ENCODE measurements at places on chromosomes 6 and 20. TPM values are rescaled to one million over a fixed set of nuclear protein-coding genes. Genes with fewer than 3 reads are reported as not detected.

The THEMIS gene
- 25.3 TPM for total RNA-seq

- DNase-seq: no peak
Measured at GRCh38 chr6:158262755-158263154, 49.5 kb upstream of the TULP4 start.

- DNase-seq: no peak
Measured at GRCh38 chr6:116793224-116793623, 27.7 kb upstream of the FAM162B start.

DNA sequence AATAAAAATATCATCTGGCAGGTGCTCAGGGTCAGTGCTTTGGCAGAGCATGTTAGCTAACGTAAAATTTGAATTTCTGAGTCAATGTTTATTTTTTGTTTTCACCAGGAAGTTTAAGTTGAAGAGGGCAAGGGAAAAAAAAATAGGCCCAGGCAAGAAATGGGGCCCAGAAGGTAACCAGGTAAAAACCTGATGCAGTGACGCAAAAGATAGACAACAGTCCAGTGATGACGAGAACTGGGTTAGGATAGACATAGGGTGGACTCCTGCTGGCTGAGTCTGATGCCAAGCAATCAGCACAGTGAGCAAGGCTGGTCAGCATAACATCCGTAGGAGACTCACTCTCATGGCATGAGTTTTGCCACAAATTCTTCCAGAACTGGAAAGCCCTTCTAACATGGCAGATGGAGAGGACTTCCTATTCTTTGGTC, 42.2 kb downstream of the ZHX3 start:
- no peak for DNase-seq

GRCh38 chr6:103085801-103086200, 1692.3 kb downstream of the GRIK2 start:
- no peak for DNase-seq
